GM12878 (cell line): ENCODE measurements at places on chromosomes 5 and 9. TPM values are rescaled to one million over a fixed set of nuclear protein-coding genes. Genes with fewer than 3 reads are reported as not detected.

- no peak overlapping the region for H3K27ac ChIP-seq
- DNase-seq, result no peak
- H3K27me3 ChIP-seq, result no peaks in the 10 kb centered on the region
- H3K4me3 ChIP-seq, result no peak overlapping the region
- peaks cover 3% of the 10 kb centered on the region; the same call in 1 of the 2 replicates for H3K4me1 ChIP-seq
- no peaks in the 10 kb centered on the region for H3K36me3 ChIP-seq
These were observed 9.7 kb upstream of the MEF2C start for GRCh38 chr5:88892669-88893068.

ZNF367 gene
- total RNA-seq, result 14.3 and 15.7 TPM in 2 replicates

DNA sequence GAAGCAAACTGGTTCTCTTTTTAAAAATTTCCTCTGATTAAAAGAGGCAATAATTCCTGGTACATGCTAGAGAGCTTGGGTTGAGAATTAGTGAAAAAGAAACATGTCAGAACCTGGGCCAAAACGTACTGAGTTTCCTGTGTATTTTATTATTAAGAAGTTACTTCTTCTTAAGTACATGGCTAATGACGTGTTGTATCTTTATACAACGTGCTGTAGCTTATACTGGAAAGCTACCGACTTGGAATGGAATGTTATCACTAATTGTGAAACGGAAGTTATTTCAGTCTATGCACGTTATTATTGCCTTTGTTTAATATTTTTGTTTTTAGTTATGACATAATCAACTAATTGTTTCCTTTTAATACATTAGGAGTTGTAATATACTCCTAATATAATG is 43.1 kb downstream of the ZNF366 start:
- H3K4me3 ChIP-seq, result no peak overlapping the region
- H3K4me1 ChIP-seq, result peaks cover 51% of the 10 kb centered on the region
- H3K27ac ChIP-seq, result no peak overlapping the region
- no peaks in the 10 kb centered on the region for H3K36me3 ChIP-seq
- no peaks in the 10 kb centered on the region for H3K27me3 ChIP-seq
- DNase-seq, result no peak

ADAMTS19 gene
- total RNA-seq, result not detected in 2 replicates

- no peak overlapping the region for H3K4me3 ChIP-seq
- DNase-seq, result no peak
- H3K4me1 ChIP-seq, result no peaks in the 10 kb centered on the region
These were observed 159.9 kb downstream of the PPP2R2B start for GRCh38 chr5:146718609-146719008.

GRCh38 chr5:98259595-98259994 is 513.9 kb upstream of the RGMB start:
- no peaks in the 10 kb centered on the region for H3K27me3 ChIP-seq
- no peak for DNase-seq
- no peak overlapping the region for H3K4me3 ChIP-seq
- no peaks in the 10 kb centered on the region for H3K36me3 ChIP-seq
- H3K4me1 ChIP-seq, result no peaks in the 10 kb centered on the region
- H3K27ac ChIP-seq, result no peak overlapping the region

DNA sequence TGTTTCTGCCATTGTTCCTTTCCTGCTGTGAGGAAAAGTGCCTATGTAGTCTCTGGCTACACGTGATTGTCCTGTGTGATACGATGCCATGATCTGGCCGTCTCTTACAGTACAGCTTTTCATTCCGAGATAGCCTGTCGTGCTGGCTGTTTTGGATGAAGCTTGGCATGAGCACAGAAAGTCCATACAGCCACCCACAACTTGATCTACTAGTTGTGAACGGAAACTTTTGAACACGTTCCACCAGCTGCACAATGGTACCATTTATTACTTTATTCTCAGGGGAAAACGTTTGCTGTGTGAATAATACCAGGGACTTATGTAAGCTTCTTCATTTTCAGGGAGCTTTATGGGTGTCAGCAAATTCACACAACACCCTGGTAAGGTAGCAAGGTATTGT is 217.6 kb upstream of the ANKRD55 start:
- no peaks in the 10 kb centered on the region for H3K27me3 ChIP-seq
- H3K4me3 ChIP-seq, result no peak overlapping the region
- no peaks in the 10 kb centered on the region for H3K36me3 ChIP-seq
- no peak overlapping the region for H3K27ac ChIP-seq
- no peaks in the 10 kb centered on the region for H3K4me1 ChIP-seq

TRIM7 gene
- total RNA-seq, result 0.38 and 0.96 TPM in 2 replicates

DNA sequence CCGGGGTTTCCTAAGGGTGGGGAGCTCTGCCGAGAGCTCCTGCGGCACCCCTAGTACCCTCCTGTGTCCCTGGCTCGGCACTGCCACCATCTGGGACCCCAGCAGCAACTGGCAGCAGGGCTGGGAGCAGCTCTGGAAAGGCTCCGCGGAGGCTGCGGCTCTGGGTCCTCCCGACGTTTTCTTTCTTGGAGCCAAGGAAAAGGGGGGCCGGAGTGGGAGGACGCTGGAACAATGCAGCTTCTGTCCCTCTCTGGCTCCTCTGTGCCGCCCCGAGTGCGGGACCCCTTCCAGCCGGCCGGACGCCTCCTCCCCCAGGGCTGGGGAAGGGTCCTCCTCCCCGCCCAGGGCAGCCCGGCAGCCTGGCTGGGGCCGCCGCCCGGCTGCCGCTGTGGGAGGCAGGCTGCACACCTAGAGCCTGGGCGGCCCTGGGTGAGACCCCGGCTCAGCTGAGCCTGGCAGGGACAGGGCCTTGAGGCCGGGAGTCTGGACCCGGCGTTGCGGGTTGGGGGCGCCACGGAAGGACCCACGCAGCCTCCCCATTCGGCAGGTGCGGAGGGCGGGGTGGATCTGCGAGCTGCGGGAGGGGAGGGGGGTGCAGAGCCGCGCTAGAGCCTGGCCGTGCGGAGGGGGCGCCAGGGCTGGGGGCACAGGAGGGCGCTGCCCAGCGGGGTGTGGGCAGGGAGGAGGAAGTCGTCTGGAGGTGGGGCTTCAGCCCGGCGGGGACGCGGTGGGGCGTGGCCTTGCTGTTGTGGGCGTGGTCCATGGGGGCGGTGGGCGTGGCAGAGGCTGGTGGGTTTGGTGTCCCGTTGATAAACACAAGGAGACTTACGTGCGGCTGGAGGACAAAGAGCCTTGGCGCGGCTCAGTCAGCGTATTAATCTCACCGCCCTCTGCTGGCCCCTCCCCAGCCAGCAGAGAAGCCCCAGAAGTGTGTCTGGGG is 15.1 kb downstream of the GPSM1 start:
- no peak overlapping the region for H3K4me3 ChIP-seq
- H3K4me1 ChIP-seq, result no peaks in the 10 kb centered on the region
- peak; percentile 23 for DNase-seq
- no peaks in the 10 kb centered on the region for H3K27me3 ChIP-seq

DRD1 gene
- not detected in 2 replicates for total RNA-seq

- DNase-seq, result no peak
- no peak overlapping the region for H3K4me3 ChIP-seq
- H3K36me3 ChIP-seq, result no peaks in the 10 kb centered on the region
- H3K27ac ChIP-seq, result no peak overlapping the region
- H3K27me3 ChIP-seq, result no peaks in the 10 kb centered on the region
These were observed 54.5 kb downstream of the EFNA5 start for GRCh38 chr5:107616213-107616612.

DNA sequence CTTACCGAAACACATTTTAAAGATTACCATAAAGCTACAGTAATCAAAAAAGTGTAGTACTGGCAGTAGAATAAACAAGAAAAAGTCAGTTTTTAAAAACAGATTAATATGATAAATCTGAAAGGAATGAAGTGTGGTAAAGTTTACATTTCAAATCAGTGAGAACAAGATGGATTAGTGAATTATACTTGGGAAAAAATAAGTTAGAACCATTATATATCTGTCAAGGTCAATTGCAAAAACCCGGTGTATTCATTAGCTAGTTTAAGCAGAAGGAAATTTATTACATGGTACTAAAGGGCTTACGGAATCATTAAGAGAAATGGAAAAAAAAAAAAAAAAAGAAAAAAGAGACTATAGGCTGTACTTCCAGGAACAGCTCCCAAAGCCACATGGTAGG is 164.3 kb downstream of the MUSK start:
- H3K4me1 ChIP-seq, result no peaks in the 10 kb centered on the region
- H3K27ac ChIP-seq, result no peak overlapping the region
- no peaks in the 10 kb centered on the region for H3K27me3 ChIP-seq
- no peaks in the 10 kb centered on the region for H3K36me3 ChIP-seq
- no peak for DNase-seq

- peaks cover 1% of the 10 kb centered on the region; the same call in 1 of the 2 replicates for H3K27me3 ChIP-seq
- no peak overlapping the region for H3K27ac ChIP-seq
- no peaks in the 10 kb centered on the region for H3K4me1 ChIP-seq
- H3K4me3 ChIP-seq, result no peak overlapping the region
- H3K36me3 ChIP-seq, result no peaks in the 10 kb centered on the region
These were observed 10.6 kb downstream of the PLEKHG4B start for GRCh38 chr5:102411-103043.

HAVCR2 gene
- total RNA-seq, result 5.2 and 6.5 TPM in 2 replicates

GRIN3A gene
- total RNA-seq, result not detected in 2 replicates

- H3K27ac ChIP-seq, result no peak overlapping the region
- H3K4me1 ChIP-seq, result no peaks in the 10 kb centered on the region
- no peak for DNase-seq
These were observed 331.3 kb downstream of the ASTN2 start for GRCh38 chr9:117083559-117083958.

INSL6 gene
- not detected in 2 replicates for total RNA-seq

DNA sequence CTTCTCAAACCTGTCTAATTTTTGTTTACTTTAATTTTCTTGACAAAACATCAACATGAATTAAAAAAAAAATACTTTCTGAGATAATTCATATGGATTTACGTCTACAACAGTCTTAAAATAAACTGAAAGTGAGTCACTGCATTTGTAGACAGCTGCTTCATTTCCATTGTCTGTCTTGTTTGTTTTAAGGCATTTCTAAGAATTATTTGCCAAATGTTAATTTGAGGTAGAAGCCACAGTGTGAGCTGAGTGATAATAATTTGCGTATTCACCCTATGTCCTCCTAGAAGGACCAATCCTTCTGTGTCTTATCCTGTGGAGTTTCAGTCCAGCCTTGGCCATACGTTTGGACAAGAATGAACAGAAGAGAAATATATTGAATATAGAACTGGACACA is 174.5 kb downstream of the CFAP90 start:
- H3K4me1 ChIP-seq, result no peaks in the 10 kb centered on the region
- no peak overlapping the region for H3K27ac ChIP-seq
- no peak for DNase-seq
- H3K36me3 ChIP-seq, result no peaks in the 10 kb centered on the region
- H3K4me3 ChIP-seq, result no peak overlapping the region

GPRIN1 gene
- 14.2 and 16.3 TPM in 2 replicates for total RNA-seq

RALGPS1 gene
- 3.1 and 3.6 TPM in 2 replicates for total RNA-seq

FOXB2 gene
- not detected in 2 replicates for total RNA-seq

GRCh38 chr9:129716091-129716490 is 36.8 kb downstream of the PTGES start:
- no peaks in the 10 kb centered on the region for H3K36me3 ChIP-seq
- no peak overlapping the region for H3K27ac ChIP-seq
- H3K4me1 ChIP-seq, result no peaks in the 10 kb centered on the region
- no peak overlapping the region for H3K4me3 ChIP-seq
- H3K27me3 ChIP-seq, result no peaks in the 10 kb centered on the region; the same call in 1 of the 2 replicates

DNA sequence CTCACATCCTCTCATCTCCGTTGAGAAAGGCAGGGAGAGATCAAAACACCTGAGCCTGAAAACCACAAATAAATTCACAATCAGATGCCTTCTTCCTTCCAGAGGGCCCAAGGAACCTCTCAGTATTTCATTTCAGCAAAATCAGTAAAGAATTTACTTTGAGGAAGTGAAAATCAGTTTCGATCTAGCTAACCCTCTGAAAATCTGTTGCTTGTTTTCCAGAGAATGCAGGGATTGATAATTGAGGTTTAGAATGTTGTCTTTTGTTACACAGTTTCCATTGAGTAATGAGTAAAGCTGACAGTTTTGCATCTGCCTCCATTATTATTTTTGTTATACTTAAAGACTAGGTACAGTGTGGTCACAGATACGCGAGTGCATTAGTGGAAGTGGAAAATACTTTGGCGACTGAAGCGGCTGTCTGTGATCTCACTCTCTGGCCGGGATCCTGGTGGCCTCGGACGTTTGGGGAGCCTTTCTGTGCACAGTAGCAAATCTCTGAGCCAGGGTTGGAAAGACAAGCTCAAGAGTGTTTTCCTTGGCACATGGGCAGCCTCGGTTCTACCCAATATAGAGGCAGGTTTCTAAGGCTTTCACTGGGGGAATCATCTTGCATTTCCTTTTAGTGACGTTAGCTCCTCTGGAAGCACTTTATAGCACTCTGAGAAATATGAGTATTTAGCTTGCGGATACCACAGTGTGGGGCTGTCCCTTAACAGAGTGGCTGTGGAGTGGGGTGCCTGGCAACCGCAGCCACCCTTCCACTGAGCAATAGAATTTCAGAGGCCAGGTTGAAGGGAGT is 32.2 kb upstream of the ANGPTL2 start:
- no peaks in the 10 kb centered on the region for H3K36me3 ChIP-seq
- H3K27ac ChIP-seq, result peak overlapping the region; percentile 75
- peaks cover 21% of the 10 kb centered on the region for H3K4me1 ChIP-seq
- H3K27me3 ChIP-seq, result no peaks in the 10 kb centered on the region
- H3K4me3 ChIP-seq, result peak overlapping the region; percentile 4; the same call in 1 of the 2 replicates
- peak; percentile 70 for DNase-seq

ANKRD31 gene
- not detected in 2 replicates for total RNA-seq

- no peaks in the 10 kb centered on the region for H3K36me3 ChIP-seq
- DNase-seq, result no peak
- no peak overlapping the region for H3K4me3 ChIP-seq
- no peaks in the 10 kb centered on the region for H3K27me3 ChIP-seq
These were observed 87.5 kb downstream of the SLIT3 start for GRCh38 chr5:169213479-169213878.

GRCh38 chr5:93100428-93100827 is 480.6 kb downstream of the NR2F1-AS1 start:
- H3K36me3 ChIP-seq, result no peaks in the 10 kb centered on the region
- no peak overlapping the region for H3K4me3 ChIP-seq
- no peaks in the 10 kb centered on the region for H3K27me3 ChIP-seq
- no peak overlapping the region for H3K27ac ChIP-seq
- no peak for DNase-seq

DNA sequence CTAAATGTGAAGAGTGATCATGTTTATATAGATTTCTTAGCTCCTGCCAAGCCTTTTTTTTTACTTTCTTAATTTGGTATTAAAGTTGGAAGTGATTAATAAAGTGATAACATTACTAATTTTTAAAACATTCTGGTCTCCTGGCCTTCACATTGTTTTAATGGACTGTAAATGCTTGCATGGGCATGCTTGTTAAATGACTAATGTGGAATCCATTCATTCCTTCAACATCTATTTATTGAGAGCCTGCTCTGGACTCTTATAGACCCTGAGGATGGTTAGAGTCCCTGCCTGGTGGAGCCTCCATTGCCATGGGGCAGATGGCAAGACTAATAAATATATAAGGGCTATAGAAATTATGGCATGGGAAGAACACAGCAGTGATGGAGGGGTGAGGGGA is 103.5 kb downstream of the NTRK2 start:
- peaks cover 4% of the 10 kb centered on the region for H3K4me1 ChIP-seq
- H3K36me3 ChIP-seq, result no peaks in the 10 kb centered on the region
- no peak for DNase-seq
- H3K27ac ChIP-seq, result no peak overlapping the region

DNA sequence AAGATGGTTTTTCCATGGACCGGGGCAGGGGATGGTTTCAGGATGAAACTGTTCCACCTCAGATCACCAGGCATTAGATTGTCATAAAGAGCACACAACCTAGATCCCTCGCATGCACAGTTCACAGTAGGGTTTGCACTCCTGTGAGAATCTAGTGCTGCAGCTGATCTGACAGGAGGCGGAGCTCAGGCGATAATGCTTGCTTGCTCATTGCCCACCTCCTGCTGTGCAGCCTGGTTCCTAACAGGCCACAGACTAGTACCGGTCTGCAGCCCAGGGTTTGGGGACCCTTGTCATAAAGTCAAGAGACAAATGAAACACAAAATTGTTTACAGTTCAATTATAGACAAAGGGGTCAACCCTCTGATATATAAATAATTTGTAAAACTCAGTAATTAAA is 101.7 kb downstream of the RANBP17 start:
- no peak for DNase-seq
- no peaks in the 10 kb centered on the region for H3K36me3 ChIP-seq
- H3K27me3 ChIP-seq, result no peaks in the 10 kb centered on the region
- no peak overlapping the region for H3K27ac ChIP-seq
- H3K4me3 ChIP-seq, result no peak overlapping the region
